SK-MEL-5 (cell line): ENCODE measurements at places on chromosomes 2 and 18.

- no peak for DNase-seq
Observed at GRCh38 chr2:239444626-239445577, 44.1 kb upstream of the HDAC4 start.

GRCh38 chr2:88036182-88036581 lies 19.4 kb downstream of the KRCC1 start:
- no peak for DNase-seq

GRCh38 chr2:98555696-98556095 lies 52.6 kb downstream of the COA5 start:
- DNase-seq, result no peak

DNA sequence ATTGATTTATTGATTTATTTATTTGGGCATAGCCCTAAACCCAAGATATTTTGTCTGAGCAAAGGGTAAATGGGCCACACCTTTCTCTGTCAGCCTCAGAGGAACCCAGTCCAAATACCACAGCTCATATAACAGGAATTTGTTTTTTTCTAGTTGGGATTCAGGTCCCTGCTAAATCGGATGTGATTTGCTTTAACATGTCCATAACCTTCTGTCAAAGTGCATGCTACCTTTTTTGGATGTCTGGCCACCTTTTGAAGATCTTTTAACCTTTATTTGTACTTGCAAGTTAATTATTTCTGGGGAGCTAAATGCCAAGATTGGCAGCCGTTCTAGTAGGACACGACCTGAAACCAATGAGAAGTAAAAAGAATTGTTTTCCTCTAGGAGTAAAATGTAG lies 303.2 kb upstream of the UBE2E3 start:
- DNase-seq, result no peak

GRCh38 chr2:178761759-178762371 lies 45.4 kb downstream of the TTN start:
- DNase-seq, result peak; percentile 66

GRCh38 chr18:4157352-4157751 lies 297.8 kb downstream of the DLGAP1 start:
- no peak for DNase-seq

- DNase-seq, result no peak
Observed at GRCh38 chr18:29586210-29586609, 1409.3 kb upstream of the CDH2 start.

GRCh38 chr18:75391279-75392225 lies 36.0 kb downstream of the SMIM21 start:
- DNase-seq, result no peak

DNA sequence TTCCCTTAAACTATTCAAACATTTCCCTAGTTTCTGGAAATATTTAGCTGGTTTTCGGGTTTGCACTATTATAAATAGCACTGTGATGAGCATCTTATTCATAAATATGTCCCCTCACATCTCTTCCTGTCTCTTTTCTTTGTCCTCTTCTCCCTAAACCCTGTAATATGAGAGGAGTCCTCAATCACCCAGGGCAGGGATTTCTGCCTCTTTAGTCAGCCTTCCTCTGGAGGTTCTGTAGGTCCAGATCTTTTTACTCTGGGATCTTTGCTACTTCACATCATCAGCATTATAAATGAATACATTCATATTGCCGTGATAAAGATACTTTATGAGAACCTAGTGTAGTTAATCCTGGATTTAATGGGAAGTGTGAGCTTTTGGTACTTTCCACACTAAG lies 87.9 kb upstream of the TTN start:
- no peak for DNase-seq

DNA sequence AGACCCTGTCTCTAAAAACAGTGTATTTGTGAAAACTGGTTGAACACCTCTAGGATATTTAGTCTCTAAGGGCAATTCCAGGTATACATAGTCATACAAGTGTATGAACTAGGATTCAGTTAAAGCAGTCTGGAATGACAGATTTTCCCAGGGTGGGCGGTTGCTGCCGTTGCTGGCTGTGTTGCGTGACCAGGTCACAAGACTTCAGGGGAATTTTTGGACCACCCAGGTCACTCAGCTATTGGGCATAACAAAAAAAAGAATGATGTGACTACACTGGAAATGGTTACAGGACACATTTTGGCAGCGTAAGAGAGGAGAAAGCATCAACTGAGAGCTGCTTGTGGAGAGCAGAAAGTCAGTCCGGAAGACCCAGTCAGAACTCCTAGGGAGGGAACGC lies 58.0 kb upstream of the ZBTB7C start:
- DNase-seq, result no peak

GRCh38 chr2:182717816-182718215 lies 1.8 kb downstream of the DNAJC10 start:
- DNase-seq, result no peak

DNA sequence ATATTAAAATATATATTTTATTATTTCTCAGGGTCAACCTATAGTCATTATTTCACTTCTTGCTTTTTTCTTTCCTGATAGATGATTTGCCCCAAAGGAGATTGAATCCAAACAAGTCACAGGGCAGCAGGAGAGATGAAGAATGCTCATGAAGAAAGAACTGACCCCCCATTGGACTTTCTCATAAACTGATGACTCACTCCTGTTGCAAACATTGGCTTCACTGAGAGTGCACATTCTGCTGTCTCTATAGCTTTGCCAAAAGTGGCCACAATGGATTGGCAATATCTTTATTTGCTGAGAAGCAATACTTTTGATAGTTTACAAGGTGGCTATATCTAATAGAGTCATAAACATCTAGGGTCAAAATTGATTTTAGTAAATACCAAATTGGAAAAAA lies 55.9 kb upstream of the ZNF385B start:
- no peak for DNase-seq

DNA sequence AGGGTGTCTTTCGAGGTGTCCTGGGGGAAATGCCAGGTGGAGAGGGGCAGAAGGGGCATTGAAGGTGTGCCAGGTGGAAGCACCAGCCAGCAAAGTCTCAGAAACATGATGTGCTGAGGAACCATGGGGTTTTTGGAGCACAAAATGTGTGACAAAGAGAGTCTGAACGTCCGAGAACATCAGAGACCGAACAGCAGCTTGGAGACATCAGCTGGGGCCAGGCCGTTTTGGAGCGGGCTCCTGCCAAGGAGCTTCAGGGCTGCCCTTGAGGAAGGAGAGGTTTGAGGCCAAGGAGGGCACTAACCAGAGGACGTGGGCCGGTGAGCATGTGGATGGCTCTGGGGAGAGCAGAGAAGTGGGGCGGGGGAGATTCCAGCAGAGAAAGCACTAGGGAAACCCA lies 5.3 kb upstream of the MBP start:
- DNase-seq, result no peak

GRCh38 chr18:57390044-57390443 lies 37.7 kb downstream of the ST8SIA3 start:
- DNase-seq, result no peak

GRCh38 chr2:197828464-197829135 lies 24.2 kb downstream of the PLCL1 start:
- DNase-seq, result no peak

- DNase-seq, result no peak
Observed at GRCh38 chr2:196328088-196328680, 156.8 kb upstream of the STK17B start.

- no peak for DNase-seq
Observed at GRCh38 chr2:61218817-61219170, 56.8 kb downstream of the C2orf74 start.

DNA sequence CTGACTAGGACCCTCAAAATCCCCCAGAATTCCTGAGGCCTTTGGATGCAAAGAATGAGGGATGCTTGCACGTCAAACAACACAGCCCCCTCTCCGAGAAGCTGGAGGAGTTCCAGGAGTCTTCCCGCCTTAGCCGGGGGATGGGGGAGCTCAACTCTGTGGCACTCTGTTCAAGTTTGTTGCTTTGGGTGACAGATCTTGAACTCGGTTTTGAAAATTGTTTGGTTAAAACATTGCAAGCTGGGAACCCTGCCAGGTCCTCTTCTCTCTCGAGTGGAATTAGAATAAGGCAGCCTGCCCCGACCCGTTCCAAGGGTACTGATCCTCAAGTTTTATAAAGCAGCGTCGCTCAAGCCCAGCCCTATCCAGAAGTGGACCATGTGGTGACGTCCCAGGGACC lies 244.1 kb downstream of the LOXHD1 start:
- DNase-seq, result no peak

GRCh38 chr18:50790948-50791347 lies 28.9 kb downstream of the MRO start:
- no peak for DNase-seq

GRCh38 chr2:72012886-72013574 lies 134.6 kb downstream of the CYP26B1 start:
- DNase-seq, result no peak

DNA sequence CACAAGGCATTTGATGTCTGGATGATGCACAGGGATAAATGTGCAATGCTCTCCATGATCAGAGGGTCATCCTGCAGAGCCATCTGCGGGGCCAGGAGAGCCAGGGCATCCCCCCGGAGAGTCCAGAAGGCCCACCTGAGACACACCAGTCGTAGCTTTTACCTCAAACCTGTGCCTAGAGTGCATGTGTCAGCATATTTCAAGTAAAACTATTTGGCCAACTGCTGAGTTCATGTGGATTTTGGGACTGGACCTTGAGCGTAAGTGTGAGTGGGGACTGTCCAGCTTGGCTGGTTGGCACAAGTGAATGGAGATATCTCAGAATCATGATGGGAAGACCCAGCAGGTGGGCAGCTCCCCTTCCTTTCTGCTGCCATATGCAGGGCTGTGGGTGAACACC lies 147.8 kb upstream of the TPO start:
- DNase-seq, result no peak

DNA sequence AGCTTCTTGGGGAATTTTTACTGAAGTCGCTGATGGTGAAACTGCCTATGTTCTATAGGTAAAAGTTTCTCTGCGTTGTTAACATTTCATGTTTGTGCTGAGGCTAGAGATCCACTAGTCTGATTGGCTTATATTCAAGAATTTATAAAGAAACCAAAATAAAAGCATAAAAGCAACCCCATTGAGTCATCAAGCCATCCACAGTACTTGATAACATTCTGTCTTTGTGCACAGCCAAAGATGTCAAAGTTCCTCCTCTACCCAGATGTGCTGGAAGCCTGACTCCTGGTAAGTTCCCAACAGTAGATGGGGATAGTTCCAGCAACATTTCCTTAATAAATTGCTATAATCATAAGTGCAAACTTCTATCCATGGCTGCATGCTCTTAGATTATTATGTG lies 107.8 kb downstream of the TANC1 start:
- no peak for DNase-seq

DNA sequence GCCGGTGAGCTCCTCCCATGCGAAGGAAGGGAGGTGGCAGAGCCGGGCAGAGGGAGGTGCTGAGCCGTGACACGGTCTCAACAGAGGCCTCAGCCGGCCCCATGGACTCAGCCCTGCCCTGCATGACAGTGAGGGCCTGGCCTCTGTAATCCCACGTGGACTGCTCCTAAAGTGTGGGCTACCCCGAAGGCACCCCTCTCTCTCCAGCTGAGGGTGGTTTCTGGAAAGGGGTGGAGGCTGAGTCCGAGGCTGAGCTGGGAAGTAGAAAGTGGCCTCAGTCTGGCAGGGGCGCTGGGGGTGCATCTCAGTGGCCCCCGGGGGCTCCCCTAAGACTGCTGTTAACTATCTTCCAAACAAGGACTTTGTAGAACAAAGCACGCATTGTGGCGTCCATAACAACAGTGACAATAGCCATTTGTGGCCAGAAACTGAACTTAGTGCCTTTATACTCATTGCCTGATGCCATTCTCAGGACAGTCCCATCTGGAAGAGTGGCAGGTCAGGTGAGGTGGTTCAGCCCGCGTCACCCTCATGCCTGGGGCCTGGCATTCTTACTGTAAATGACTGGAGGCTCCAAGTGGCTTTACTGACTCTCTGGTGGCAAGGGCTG lies 192.4 kb downstream of the TWIST2 start:
- DNase-seq, result peak; percentile 20

- peak; percentile 48 for DNase-seq
Observed at GRCh38 chr2:197813093-197813787, 8.8 kb downstream of the PLCL1 start.

- no peak for DNase-seq
Observed at GRCh38 chr2:197969391-197969893, 165.0 kb downstream of the PLCL1 start.

DNA sequence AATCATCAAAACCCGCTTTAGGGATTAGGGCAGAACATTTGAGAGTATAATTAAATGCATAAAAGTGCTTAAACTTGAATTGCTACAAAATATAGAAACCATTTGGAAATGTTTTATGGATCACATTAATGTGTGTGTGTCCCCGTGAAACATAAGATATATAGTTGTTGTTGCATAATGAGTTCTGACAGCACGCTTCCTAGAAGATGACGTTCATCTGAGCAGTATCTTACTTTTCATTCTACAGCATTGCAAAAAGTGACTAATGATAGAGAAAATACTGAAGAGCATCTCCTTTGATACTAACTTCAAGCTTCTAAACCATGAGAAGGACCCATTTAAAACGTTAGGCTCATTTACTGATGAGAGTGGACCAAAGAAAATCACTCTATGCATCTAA lies 63.7 kb downstream of the SLC8A1 start:
- DNase-seq, result no peak

GRCh38 chr2:116094196-116094595 lies 1651.8 kb downstream of the DPP10 start:
- peak; percentile 43 for DNase-seq

DNA sequence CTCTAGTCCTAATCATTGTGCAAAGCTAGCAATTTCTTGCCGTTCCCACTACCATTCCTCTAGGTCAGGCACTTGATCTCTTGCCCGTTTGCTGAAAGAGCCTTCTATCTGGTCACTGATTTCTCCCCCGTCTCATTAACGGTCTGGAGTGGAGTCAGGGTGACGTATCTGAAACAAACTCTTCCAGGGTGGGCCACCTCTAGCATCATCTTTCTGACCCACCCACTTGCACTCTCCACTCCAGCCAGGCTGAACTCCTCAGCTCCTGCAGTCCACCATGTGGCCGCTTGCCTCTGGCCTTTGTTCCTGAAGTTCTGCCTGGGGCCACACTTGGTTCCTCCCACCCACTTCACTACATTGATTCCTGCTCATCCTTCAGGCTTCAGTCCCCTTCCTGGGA lies 13.3 kb downstream of the BCL2 start:
- no peak for DNase-seq

DNA sequence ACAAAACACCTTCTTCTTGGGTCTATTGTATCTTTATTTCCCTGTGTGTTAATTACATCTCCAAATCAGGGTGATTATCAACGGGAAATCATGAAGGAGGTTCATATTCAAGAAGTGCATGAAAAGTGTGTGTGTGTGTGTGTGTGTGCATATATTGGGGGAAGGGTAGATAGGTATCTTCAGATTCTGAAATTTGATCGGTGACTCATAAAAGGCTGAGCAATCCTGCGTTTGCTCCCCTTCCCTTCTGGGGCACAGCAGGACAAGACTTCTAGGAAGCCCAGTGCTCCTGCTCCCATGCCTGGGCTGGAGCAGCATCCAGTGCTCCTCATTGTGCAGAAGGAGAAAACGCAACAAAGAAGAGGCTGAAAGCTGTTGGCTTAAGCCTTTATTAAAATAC lies 25.8 kb downstream of the MC5R start:
- no peak for DNase-seq

- no peak for DNase-seq
Observed at GRCh38 chr2:239269916-239270315, 130.9 kb downstream of the HDAC4 start.

- no peak for DNase-seq
Observed at GRCh38 chr2:29700560-29700959, 220.8 kb downstream of the ALK start.

- no peak for DNase-seq
Observed at GRCh38 chr18:47427923-47428637, 176.6 kb upstream of the SKOR2 start.
